Stimulated activated CD4-positive, alpha-beta T cell treated with anti-CD3 and anti-CD28 coated beads, Interleukin-1b, Interleukin-23, amount 100 ng/mL, for 1 hour (primary cell): ENCODE measurements at places on chromosomes 12 and 14.

DNA sequence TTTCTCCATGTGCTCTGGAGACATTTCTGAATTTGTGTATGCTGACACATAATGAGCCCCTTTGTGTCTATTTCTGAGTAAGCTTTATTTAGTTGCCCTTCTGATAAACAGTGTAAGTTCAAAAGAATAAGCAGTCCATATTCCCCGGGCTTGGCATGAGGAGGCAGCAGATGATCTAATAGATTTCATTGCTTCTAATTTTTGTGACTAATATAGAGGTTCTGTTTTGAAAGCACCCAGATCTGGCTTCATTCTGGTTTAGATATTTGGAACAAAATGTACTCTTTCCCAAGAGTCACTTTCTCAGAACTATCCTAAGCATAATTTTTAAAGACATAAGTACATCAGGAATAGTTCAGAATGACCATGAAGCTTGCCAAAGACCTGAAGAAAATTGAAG is 290.9 kb downstream of the BTG1 start:
- DNase-seq: no peak

- DNase-seq: no peak
Measured at GRCh38 chr12:106750524-106750923, 24.0 kb upstream of the RIC8B start.

- no peak for DNase-seq
Measured at GRCh38 chr14:99737451-99737951, 53.4 kb downstream of the CYP46A1 start.

DNA sequence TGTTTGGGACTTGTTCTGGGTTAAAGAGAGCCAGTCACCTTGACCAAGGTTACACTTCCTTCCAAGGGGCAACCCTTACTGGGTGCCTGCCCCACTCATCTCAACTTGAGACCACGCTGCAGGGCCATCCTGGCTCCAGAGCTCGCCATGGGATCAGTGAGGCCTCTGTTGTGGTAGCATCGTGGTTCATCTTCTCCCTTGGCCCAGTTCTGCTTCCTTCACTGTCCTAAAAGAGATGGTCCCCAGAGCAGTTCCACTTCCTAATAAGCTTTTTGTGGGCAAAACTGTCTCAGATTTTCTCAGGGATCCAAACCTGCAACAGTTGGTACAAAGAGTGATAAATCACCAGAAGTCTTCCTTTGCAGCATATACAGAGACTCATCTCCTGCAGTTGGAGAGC is 165.9 kb upstream of the TMEM260 start:
- DNase-seq: no peak

DNA sequence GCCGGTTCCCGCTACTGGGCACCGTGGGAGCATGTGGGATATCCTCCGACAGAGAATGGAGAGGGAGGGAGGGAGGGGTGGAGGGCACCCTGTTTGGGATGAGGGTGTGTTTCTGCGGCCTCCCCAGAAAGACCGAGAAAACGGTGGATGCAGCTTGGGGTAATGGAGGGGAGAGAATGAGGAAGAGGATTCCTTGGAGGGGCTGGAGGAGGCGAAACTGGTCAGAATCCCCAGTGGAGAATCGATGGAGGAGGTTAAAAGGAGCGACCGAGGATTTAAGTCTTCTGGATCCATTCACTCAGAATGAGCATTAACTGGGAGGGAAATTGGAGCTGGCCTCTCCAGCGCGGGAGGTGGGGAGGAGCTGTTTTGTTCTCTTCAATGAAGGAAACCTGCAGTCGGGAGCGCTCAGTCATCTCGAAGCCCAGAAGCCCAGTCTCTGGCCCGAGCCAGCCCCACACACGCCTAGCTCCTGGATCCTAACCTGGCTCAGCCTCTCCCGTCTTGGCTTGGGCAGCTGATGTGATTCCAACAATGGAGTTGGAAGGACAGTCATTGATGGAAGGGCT is 581 bp downstream of the ARG2 start:
- no peak for DNase-seq

GRCh38 chr14:50021261-50022031 is 94.9 kb downstream of the VCPKMT start:
- DNase-seq: no peak

DNA sequence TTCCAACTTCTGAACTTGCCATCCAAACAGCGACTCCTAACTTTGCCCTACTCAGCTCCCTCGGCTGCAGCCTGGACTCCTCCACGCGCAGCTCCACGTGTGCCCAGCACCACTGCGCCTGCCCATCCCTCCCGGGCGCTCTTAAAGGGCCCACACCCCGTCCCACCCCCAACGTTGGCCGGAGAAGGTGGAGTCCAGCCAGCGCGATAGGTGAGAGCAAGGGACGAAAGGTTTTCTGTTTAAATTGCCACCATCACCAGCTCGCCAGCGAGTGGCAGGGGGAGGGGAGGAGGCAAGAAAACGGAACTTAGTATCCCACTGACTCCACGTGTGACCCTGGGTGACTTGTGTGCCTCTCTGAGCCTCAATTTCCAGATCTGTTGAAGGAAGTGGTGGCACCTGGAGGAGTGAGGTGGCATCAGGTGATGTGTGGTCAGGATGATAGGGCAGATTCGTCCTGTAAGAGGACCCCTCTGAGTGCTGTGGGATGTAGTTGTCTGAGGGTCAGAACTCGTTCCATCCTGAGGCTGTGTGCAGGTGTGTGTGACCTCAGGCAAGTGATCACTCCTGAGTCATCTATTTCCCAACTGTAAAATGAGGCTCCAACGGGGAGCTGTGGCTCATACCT is 59.7 kb downstream of the TRPV4 start:
- no peak for DNase-seq

DNA sequence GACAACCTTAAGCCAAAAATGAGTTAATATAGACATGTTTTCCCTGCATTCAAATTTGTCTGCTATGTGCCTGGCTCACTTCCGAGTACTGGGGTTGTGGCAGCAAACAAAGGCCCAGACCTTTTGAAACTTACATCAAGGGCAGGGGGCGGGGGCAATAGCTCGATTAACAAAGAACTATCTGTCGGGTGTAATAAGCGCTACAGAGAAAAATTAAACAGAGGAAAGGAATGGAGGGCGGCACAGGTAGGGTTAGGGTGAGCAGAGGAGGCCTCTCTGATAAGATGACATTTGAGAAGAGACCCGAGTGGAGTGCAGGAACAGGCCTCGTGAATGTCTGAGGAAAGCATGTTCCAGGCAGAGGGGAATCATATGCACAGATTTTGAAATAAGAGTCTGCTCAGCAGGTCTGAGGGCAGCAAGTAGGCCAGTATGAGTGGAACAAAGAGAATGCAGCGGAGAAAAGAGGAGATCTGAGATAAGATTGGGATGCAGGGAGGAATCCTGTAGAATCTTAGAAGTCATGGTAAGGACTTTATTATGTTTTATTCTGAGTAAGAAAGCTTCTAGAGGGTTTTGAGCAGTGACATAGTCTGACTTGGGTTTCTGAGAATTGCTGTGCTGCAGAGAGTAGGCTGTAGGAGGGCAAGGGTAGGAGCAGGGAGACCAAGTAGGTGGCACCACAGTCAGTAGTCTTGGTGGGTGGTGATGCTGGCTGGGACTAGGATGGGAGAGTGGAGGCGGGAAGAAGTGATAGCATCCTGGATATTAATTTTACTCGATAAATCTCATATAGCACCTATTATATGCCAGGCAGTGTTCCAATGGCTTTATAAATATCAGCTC is 52.6 kb downstream of the BICDL1 start:
- no peak for DNase-seq

DNA sequence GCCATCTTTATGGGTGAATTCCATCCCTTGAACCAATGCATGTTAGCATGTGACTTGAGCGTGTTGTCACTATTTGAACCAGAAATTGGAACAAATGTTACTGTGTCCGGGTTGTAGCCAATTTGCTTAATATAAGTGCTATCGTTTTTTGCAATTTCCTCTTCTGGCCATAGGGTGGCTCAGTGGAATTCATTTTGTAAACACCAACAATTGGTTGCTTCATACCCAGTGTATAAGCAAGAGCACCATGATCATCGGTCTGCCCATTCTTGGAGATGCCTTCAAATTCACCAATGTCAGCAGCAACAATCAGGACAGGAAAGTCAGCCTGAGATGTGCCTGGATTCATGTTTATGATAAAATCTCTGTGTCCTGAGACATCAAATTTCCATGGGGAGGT is 5.0 kb upstream of the NEDD1 start:
- no peak for DNase-seq

GRCh38 chr12:56477521-56478225 is 9.3 kb downstream of the SPRYD4 start:
- no peak for DNase-seq

DNA sequence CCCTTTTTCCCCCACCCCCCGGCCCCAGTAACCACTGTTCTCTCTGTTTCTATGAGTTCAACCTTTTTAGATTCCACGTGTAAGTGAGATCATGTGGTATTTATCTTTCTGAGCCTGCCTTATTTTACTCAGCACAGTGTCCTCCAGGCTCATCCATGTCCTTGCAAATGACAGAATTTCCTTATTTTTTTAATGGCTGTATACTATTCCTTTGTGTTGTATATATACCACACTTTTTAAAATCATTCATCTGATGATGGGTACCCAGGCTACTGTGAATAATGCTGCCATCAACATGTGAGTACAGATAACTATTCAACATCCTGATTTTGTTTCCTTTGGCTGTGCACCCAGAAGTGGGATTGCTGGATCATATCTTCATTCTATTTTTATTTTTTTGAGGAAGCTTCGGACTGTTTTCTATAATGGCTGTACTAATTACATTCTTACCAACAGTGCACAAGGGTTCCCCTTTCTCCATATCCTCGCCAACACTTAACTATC is 54.7 kb downstream of the DDX51 start:
- no peak for DNase-seq

GRCh38 chr12:53751336-53752191 is at the start of gene CISTR:
Gene CISTR, minus strand, starts transcription at chr12:53751979.
- DNase-seq: no peak

DNA sequence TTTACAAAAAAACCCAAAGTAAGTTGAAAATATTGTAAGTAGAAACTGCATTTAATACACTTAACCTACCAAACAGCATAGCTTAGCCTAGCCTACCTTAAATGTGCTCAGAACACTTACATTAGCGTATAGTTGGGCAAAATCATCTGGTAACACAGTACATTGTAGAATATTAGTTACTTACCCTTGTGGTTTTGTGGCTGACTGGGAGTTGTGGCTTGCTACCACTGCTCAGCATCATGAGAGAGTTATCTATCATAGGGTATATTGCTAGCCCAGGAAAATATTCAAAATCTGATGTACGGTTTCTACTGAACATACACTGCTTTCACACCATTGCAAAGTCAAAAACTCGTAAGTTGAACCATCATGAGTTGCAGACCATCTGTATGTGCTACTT is 141.7 kb upstream of the GARIN6 start:
- DNase-seq: no peak

- DNase-seq: no peak
Measured at GRCh38 chr14:86299994-86300393, 770.0 kb downstream of the FLRT2 start.

DNA sequence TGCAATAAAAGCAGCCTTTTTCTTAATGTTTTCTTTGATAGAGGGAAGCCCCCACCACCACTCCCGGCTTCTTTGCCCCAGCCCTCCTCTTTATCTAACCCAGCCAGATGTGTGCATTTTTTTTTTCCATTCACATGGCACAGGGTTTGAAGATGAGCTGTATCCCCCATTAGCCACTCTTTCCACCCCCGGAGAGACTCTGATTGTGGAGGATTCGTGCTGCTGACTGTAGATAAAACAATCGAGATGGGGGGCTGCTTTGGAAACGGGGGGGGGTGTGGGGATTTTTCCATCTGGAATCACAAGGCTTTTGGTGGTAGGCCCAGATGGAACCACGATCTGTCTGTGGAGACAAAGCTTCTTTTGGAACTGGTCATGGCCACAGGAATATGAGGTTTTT is 46.2 kb upstream of the VASH1 start:
- no peak for DNase-seq

DNA sequence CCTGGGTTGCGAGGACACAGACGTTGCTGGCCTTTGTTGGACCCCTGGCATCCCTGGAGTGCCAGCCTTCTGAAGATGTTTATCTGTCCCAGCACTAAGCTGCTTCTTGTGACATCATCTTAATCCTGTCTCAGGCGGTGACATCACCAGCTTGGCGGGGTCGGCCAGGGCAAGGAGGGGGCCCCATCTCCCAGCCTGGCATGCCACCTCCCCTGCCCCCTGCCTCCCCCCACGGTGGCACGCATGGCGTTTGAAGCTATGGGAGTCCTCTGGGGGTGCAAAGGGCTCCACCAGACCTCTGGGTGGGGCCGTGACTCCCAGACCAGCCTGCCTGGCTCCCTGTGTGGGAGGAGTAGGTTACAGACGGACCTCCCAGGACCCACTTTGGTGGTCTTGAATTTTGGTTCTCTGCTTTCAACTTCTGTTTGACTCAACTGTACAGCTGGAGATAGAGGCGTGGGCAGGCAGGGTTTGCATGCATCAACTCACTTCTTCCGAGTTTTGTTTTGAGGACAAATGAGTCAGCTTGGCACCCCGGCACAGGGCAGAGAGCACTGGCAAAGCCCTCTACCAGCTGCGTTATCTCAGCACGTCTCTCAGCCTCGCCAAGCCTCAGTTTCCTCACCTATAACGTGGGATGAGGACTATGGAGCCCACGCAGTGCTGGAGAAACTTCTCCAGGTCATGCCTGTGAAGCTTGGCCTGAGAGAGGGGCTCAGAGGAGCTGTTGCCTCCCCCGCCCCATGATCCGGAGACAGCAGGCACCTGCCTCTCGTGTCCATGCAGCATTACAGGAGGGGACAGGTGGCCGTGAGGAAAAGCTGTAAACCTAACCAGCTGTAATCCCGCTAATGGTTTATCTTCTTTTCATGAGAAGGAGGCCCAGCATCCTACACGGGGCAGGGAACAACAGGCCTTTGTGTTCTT is 38.8 kb upstream of the EML1 start:
- no peak for DNase-seq

DNA sequence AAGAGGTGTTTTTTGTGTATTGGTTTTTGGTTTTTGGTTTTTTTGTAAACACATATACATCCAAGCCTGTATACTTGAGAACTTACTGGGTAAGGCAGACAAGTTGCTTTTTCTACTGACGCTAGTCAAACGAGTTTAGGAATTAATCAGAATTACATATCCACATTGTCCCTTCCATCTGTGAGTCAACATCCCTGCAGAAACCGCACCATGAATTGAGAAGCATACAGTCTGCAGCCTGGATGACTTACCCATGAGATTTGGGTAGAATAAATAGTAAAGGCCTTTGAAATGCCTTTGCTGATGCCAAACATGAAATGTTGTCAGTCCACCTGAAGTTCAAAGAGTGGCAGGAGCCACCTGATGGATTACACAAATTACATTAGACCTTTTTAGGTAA is 21.4 kb upstream of the C12orf42 start:
- DNase-seq: no peak

DNA sequence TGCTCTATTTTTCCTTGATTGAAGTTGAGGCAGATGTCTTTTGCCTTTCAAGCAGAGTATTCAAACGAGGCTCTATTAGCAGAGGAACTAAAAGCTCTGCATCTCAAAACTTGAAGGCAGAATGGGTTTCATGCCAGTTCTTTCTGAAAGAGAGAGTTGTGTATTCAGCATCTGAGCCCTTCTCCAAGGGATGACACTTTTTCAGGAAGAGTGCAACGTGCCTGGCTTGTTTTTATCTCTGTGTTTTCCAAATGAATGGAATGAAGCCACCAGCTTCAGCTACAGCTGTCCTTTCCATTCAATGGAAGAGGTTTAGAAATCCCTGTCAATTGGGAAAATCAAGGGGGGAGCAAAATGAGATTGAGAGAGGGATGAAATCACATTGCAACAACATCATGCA is 14.6 kb downstream of the BEST3 start:
- DNase-seq: no peak
